Cortex of kidney (tissue), 1 donor: ENCODE measurements at places on chromosomes 3 and 15.

- DNase-seq = no peak
Measured at GRCh38 chr3:69906351-69906966, 93.1 kb upstream of the SAMMSON start.

- no peak for DNase-seq
Measured at GRCh38 chr15:87959080-87959479, 297.5 kb downstream of the NTRK3 start.

- DNase-seq = no peak
Measured at GRCh38 chr15:65101411-65101890, 13.5 kb downstream of the UBAP1L start.

DNA sequence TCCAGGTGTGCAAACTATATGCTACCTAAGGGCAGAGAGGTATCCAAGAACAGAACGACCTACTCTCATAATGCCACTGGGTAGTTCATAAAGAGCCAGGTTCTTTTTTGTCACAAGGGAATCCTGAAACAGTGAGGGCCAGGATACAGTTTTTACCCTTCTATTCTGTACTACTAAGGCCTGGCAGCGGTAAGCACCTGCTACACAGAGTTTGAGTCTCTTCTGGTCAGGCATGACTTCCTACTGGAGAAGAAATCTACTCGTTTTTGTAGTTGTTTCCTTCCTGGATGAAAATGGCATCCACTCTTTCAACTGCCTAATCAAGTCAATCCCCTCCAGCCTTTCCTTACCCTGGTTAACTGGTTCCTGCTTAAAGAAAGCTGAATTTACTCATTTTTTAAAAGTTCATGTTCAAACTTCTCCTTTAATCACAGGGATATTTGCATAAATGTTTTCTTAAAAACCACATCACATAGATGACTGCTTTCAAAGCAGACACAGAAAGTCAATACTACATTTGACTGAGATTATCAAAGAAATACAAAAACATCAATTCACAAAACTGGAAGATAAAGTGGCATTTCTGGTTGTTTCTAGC is 40.0 kb downstream of the MAP4 start:
- no peak for DNase-seq

DNA sequence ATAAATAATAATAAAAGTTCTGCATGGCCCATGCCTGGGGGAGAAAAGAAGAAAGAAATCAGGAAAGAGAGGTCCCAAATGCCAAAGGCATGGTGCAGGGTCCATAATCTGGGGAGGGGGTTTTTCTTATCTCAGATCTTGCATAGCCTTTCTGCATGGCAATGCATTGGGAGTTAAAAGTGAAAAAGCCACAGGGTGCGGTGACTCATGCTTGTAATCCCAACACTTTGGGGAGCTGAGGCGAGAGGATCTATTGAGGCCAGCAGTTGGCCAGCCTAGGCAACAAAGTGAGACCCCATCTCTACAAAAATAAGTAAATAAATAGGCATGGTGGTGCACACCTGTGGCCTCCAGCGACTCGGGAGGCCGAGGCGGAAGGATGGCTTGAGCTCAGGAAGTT is 76.8 kb upstream of the GATA2 start:
- DNase-seq = no peak

- DNase-seq = no peak
Measured at GRCh38 chr3:97999103-97999502, 26.9 kb upstream of the RIOX2 start.

- DNase-seq = no peak
Measured at GRCh38 chr3:60919296-60919695, 332.0 kb downstream of the FHIT start.

DNA sequence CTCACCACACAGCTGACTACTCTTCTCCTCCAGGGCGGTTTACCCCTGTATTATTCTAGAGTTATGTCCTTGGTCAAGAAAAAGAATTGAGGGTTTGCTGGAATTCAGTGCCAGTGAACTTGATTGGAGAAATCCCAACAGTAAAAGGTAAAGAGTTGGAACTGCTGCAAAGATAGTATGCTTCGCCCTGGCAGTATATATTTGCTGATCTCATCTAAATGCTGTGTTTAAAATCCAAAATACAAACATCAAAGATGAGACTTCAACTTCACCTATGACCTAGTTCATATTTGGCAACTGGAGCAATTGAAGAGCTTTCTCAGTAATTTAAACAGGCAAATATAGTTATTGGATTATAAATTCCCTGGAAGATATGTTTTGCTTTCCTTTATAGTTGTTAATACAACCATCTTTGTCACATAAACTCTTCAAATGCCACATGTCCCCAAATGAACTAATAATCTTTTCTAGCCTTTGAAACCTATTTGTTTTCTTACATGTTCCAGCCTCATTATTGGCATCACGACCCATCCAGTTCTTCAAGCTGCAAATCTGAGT is 6.5 kb downstream of the KCNH8 start:
- no peak for DNase-seq

DNA sequence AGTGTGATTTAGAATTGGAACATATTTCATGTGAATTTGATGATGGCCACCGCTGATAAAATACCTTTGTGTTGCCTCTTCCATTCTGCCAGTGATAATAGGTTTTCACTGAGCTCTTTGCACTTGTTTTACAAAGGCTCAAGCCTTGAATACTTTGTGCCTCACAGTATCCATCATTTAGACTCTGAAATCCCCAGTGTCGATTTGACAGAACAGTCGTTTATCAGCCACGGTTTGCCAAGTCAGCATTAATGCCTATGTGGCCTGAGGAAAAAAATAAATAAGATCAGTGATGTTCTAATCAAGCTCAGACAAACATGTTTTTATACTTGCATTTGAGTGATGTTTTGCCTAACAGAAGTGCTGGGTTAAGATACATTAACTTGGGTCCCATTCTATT is 399.1 kb downstream of the RBMS3 start:
- no peak for DNase-seq
